ENCODE measurements at places on chromosomes 5 and 9.

DNA sequence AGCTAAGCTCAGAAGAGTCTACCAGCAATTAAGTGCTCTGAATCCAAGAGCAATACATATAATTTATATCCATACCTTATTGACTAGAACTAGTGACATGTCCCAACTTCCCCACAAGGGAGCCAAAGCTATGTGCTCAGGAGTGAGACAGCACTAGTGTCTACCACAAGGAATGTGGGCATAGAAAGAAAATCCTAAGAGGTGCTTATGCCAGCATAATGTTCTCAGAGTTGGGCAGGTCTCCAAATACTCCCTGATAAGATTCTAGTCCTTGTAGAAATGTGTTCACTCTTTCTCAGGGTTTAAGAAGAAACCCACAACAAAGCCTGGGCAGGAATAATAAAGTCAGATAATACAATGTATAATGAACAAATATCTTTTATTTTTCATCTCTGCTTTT is 275.1 kb downstream of the BRINP1 start:
- no peak for DNase-seq

DNA sequence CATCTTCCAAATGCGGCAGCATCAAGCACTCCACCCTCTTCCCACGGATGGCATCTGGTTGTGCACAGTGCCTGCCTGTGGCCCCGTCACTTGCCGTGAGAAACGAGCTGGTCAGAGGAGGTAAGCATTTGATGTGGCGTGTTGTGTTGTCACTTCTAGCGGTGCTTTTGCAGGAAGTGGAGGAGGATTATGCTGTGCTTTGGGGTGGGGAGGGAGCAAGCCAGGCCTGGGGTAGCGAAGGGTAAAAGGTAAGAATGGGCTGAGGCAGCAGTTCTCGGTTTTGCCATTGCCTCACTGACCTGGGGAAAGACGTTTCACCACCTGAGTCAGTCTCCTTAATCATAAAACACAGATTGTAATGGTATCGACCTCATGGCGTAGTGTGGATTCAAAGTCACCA is 2.3 kb upstream of the POMT1 start:
- no peak for DNase-seq

DNA sequence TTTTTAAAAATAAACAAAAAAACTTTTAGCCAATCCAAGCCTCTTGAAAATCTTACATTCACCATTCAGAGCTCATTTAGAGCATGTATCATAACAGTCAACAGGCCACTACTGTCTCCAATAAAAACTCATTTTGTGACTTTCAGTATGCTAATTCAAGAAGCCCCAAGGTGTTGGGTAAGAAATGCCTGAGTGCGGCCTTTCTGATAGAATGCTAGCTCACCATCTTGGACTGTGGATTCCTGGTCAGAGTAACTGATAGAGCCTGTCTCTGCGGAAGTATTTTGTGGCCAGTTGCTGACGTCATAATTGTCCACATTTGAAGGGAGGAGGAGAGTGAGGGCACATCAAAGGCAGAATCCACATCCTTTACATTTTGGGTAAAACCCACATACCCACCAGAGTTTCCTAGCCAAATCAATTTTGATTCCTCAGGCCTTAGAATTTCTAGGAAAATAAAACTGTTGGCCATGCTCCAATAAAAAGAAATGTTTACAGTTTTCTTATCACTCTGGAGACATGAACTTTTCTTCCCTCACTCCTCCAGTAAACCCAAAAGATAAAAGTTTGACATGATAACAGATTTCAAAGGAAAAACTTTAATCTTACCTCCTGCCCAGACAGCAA is 41.1 kb upstream of the ERCC6L2 start:
- no peak for DNase-seq

GRCh38 chr9:69829484-69829883 is 8.9 kb downstream of the CFAP95 start:
- DNase-seq = no peak

DNA sequence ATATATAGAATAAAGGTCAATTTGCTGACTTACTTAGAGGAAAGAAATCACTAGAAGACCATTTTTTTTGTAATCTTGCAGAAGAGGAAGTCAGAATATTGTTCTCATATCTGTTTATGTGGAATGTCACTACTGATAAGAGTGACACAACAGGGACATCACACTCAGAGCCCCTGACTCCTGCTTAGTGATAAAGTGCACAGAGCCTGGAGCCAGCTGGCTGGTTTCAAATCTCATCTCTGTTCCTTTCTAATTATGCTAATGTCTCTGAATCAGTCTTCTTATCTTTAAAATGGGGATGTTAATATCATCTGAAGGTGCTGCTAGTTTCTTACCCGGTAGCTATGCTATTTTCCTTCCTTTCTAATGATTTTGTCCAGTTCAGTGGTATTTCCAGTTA is 58.6 kb upstream of the LIFR start:
- no peak for DNase-seq

DNA sequence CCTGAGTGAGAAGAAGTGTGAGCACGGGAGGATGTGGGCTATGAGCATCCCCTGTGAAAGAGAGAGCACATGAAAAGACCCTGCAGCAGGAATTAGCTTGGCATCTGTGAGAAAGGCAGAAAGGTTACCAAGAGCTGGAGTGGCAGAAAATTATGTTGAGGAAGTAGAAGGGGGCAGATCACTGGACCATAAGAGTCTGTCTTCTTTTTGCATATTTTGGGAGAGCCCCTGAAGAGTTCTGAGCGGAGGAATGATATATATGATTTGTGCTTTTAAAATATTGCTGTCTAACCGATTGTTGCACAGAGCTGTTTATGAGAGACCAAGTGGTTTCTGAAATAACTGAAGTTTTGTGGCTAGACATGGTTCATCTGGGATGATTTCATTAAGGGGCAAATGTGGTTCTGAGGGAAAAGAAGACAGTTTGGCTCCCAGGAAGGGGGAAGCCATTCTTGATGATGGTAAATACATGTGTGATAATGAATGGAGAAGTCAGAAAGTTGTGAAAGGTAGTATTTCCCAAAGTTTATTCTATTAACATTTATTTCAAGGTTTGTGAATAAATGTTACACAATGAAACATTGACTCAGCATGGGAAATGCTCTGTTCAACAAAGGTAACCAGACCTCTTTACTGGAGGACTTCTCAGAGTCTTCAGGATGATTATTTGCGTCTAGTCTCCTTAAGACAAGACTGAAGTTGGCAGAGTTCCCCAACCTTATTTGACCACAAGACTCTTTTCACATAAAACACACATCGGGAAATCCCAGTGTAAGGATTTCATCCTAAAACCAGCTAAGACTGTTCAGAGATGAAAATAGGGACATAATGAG is 31.5 kb upstream of the ADRB2 start:
- no peak for DNase-seq

- DNase-seq = no peak
These were observed 167.2 kb downstream of the HMHB1 start for GRCh38 chr5:143979044-143979690.

DNA sequence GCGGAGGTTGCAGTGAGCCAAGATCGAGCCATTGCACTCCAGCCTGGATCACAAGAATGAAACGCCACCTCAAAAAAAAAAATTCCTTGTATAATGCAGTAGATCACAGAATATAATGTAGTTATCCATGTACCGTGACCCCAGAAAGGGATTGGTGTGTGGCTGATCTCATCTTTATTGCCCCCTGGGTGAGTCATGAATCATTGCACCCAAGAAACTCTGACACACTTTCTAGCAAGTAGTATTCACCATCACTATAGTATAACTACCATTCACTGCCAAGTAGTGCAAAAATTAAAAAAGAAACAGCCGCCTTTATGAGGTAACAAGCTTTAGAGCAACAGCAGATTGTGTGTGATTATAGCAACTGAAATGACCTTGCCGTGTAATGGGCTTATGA is 23.7 kb upstream of the ANKH start:
- DNase-seq = no peak

DNA sequence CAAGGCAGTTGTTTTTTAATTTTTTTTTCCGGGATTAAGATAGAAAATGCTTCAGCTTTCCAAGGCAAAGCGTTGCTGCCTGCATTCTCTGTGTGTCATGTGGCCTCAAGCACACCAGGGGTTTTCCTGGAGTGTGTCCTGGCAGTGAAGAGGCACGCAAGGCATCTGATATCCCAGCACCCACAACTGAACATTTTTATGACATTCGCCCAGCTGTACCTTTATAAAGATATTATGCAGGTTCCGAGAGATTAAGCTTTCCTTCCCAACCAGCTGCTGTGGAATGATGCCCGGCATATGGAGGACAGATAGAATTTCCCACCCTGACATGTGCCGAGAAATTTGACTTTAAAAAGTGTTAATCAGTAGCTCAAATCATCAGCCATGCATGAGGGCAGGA is 205.6 kb downstream of the GADD45G start:
- no peak for DNase-seq

DNA sequence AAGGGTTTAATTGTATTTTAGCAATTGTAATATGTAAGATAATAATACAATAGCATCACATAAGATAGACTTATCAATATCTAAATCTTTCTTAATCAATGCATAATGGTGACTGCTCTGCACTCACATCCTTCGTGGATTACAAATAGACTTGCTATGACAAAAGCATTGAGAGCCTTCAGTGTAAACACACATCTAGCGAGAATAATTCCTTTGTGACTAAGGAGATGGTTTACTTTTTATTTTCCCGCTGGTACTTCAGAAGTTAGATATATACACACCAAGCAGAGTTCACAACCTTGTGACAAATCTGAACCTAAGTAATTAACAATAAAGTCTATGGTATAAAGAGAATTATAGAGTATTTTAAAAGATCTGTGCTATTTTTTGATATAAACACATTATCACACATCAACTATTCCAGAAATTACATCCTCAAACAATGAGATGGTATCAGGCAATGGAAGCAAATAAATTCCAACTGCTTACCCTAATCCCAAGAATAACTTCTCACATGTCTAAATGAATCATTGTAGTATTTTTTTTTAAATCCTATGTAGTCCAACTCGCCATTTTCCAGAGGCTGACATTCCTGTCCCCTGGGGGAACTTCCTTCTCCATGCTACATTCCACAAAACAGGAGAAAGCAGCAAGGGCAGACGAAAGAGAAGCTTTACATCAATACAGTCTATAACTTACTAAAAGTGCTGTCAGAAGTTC is 51.2 kb downstream of the MAPKAP1 start:
- no peak for DNase-seq

GRCh38 chr5:149172709-149173505 is 31.6 kb downstream of the ABLIM3 start:
- no peak for DNase-seq

DNA sequence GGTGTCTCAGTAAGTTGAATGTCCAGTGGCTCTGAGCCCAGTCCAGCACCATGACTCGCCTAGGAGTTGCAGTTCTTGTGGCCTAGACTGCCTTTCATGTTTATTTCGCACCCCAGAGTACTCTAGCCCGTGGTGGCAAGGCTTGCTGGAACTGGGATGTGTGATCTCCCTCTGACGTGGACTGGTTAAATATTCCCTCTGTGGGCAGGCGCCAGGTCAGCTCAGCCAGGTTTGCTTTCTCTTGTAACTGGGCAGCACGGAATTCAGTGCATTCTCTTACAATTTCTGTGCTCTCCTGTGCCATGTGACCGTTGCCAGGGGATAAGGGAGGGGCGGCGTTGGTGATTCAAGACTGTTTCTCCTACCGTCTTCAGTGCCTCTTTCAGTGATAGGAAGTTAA is 270.8 kb downstream of the KDM4C start:
- DNase-seq = no peak

DNA sequence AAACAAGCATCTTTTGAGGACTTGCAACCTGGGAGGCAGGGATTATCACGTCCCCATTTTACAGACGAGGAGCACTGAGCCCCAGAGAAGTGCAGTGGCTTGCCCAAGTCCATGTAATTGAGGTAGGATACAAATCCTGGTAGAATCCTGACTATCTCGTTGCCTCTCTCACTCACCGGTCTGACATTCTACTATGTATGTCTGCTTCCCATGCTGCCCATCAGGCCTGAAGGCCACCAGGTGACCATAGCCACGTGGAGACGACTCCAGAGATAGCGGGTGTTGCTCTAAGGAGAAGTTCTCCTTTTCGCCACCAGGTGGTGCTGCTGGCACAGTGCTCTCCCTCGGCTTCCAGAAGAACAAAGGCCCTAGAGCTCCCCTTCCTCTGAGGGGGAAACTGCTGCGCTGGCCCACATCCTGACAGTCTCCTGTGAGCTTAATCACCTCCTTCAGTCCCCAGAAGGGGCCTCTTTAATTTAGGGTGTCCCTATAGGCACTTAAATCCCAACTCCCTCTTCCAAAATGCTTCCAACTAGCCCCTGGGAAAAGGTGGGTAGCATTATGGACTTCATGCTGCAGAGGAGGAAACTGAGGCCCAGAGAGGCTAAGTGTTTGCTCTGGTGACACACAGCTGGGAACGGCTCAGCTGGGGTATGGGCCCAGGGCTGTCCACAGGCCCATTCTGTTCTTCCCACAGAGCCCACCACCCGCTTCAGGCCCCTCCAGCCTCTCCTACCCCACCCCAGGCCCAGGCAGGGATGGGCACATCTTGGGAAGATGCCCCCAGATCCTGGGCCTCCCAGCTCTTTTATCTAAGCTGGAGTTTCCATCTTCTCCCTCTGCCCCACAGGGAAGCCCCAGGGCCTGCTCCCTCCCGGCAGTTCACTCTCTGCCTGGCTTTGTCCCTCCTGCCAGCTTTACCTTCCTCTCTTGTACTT is 6.4 kb downstream of the SLC34A1 start:
- peak; percentile 86 for DNase-seq

GRCh38 chr5:124583469-124584350 is 162.7 kb downstream of the ZNF608 start:
- DNase-seq = no peak

- DNase-seq = no peak
These were observed 588 bp upstream of the PLPP1 start for GRCh38 chr5:55535199-55535905.

GRCh38 chr9:21995006-21995665 is 545 bp downstream of the CDKN2B-AS1 start:
- DNase-seq = no peak

DNA sequence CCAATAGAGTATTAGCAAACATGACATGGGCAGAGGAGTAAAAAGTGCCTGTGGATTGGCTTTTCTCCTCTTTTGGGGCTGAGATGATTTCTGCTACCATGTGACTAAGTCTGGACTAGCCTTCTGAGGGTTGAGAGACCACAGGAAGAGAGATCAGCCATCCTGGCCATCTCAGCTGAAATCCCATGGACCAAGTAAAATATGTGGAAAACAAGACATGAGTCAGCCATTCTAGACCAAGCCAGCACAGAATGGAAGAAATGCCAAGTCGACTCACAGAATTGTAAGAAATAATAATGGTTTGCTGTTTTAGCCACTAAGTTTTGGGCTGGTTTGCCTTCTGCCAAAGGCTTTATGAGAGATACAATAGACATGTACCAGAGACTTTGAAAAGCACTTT is 377.8 kb downstream of the CHSY3 start:
- DNase-seq = no peak

- no peak for DNase-seq
These were observed 66.8 kb downstream of the MAMDC2 start for GRCh38 chr9:70110194-70111041.

- DNase-seq = no peak
These were observed 1.5 kb downstream of the NSMF start for GRCh38 chr9:137457406-137458193.

DNA sequence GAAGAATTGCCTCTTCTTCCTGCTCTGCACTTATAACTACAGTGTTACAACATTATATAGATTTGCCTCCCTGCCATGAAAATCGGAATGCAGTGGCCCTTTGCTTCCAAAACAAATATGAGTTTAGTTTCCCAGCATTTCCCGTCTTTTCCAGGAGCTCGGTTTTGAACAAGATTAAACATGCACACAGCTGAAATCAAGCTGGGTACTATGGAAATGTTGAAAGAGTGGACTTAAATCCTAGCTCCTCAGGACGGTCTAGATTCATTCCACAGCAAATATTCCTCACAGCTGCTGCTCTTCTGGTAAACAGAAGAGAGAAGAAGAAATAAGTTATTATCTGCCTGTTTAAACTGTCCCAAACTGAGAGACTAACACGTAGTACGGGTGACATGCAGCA is 161.4 kb downstream of the PIK3R1 start:
- DNase-seq = no peak

Data from NCI-H460 (cell line).